SK-N-SH (cell line): ENCODE measurements at places on chromosomes 6 and 20.
A peak's percentile ranks its signal among the peaks of the same experiment; 100 is the strongest.

GRCh38 chr6:29107758-29108157 is at the start of gene OR2J3:
Gene OR2J3 (plus strand): TSS chr6:29108058. CDS start chr6:29111891, 3,833 bp downstream.
- no peak for DNase-seq

DNA sequence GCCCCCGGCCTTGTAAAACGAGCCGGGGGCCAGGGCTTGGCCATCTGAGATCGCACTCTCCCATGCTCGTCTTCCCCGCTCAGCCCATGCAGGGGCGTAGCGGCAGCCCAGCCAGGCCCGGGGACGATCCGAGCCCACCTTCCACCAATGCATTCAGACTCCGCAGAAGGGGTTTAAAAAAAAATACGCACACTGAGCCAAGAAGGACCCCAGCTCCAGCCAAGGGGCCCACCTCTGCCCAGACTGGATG is 320 bp downstream of the GSTA4 start:
- peak; percentile 64 for DNase-seq

DNA sequence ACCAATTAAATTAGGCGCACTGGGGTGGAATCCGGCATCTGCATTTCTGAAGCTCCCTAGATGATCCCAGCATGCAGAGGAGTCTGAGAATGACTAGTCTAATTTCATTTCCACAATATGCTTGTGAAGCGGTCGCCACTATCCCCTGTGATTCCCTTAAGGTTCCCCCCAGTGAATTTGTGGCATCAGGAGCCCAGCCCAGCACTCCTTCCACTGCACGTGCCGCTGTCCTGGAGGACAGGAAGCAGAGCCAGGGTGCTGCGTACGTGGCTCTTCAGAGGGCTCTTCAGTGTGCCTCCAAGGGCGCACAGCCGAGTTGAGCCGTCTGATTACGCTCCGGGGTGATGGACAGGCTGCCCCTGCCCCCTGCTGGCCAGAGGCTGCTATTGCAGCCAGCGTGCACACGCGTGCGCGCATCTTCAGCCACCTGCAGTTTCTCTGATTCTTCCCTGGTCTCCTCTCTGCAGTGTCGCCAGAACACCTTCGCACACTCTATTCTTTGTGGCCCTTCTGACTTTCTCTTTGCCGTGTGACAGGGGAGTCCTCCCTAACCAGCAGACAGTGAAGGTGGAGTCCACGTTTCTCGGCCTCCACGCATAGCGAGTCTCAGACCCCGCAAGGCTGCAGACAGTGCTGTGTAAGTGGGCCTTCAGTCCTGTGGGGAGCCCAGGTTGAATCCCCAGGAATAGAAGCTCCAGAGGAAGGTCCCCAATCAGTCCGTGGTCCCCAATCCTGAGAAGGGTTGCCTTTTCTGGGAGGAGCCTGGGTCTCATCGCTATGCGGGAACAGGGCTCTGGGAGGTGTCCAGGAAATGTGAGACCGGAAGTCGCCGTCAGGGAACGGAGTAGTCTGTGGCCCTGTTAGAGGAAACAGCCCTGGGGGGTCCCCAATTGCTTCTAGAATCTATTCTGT is 16.5 kb upstream of the NCR2 start:
- peak; percentile 84 for DNase-seq

DNA sequence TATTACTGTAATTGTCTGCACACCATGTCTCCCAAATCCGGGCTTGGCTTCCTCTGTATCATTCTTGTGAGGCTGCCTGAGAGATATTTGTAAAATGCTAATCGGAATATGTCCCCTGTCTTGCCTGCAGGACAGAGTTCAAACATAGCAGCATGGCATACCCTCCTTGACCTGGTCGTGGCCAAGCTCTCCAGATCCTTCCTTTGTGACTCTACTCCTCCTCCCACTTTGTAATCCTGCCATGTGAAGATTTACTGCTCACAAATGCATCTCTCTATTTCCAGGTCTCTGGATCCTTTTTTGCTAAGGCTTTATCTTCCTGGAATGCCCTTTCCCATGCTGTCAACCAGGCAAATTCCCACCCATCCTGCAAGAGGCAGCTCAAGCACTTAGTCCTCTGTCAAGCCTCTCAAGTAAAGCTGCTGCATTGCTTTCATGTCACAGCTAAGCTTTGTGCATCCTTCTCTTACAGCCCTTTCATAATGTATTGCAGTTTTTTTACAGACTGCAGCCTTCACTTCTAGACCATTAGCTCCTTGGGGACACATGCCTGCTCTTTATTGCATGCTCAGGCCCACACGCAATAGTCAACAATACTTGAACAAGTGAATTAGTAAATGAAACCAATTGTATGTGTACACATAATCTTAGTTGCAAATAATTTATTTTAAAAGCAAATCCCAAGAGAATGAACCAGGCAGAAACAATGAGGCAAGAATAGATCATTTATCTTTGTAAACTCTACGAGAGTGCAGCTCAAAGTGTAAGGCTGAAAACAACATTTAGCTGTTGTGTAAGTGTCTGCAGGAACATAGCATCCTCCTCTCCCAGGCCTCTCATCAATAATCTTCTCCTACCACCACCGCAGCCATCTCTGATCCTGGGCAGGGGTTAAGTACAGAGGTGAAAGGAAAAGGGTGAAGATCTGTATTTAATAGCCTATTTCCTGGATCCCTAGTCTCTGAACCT is 45.8 kb downstream of the HIVEP2 start:
- DNase-seq: no peak

- no peak for DNase-seq
These were observed 9.7 kb downstream of the MAPRE1 start for GRCh38 chr20:32829311-32830005.
